ENCODE measurements at places on chromosomes 13 and 19.
A peak's percentile ranks its signal among the peaks of the same experiment; 100 is the strongest.

- DNase-seq, result no peak
Observed at GRCh38 chr19:46718934-46719622, 2.2 kb upstream of the PRKD2 start.

DNA sequence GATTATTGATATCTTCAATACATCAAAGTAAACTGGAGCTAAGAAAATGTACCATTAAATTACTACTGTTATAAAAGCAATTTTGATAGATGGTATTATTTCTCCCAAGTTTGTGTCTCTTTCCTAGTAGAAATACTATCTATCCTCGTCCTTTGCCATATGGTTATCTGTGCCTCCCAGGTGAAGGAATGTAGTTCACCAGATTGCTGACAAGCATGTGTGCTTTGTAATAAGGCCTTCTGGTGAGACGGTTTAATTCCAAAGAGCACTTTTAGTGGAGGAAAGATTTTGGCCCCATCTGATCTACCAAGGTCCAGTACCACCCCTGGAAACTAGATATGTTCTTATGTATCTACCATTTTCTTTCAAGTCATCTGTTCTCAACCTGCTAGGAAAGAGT, 243.6 kb downstream of the DLEU7 start:
- no peak for DNase-seq

DNA sequence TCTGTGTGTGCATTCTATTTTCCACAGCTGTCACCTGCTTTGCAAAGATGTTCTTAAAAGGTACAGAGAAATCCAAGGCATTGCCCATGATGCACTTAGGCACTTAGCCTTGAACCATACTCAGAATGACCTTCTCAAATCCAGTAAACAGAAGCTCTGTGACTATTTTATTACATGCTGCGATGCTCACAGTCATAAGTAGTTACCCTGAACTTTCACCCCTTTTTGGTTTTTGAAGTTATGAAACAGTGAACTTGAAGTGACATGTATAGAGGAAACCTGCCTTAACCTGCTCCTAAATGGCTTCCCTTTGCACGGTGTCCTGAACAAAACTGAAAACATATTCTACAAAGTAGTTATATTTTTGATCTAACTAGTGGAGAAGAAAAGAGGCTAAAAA, 100.4 kb downstream of the SLC10A2 start:
- no peak for DNase-seq

GRCh38 chr13:58893396-58893795, 1261.9 kb downstream of the PCDH17 start:
- DNase-seq, result no peak

DNA sequence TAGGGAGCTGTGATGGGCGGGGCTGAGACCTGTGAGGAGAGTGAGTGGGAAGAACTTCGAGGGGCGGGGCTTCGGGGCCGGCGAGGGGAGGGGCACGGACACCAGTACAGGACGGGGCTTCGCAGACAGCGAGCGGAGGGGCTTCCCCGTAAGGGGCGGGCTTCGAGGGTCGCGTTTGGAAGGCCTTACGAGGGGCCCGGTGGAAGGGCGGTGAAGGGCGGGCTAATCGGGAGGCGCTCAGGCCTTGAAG, 4.1 kb upstream of the EMP3 start:
- DNase-seq, result peak; percentile 94

GRCh38 chr19:41354343-41354953, 726 bp upstream of the TGFB1 start:
- no peak for DNase-seq

Data from NCI-H748 treated with DMSO at 0.1 percent for 48 hours (cell line).